ENCODE measurements at places on chromosomes 7 and 10.

DNA sequence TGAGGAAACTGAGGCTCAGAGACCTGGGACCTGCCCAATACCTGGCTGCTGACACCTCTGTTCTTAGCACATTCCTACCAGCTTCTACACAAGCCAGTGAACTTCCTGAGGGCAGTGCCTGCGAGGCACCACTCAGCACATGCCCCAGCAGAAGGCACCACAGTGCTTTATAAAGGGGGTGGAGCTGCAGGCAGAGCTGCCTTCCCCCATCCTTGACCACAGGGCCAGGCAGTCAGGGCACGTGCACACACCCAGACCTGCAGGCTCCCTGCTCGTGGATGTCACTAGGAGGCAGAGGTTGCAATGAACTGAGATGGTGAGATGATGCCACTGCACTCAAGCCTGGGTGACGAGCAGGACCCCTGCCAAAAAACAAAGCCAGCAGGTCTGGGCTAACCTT is 39.2 kb upstream of the TUBB8 start:
- DNase-seq: no peak

- DNase-seq: no peak
Measured at GRCh38 chr7:81549484-81550016, 220.3 kb downstream of the HGF start.

GRCh38 chr10:121270906-121271305 is 327.3 kb downstream of the FGFR2 start:
- no peak for DNase-seq

- no peak for DNase-seq
Measured at GRCh38 chr10:60291344-60291930, 98.2 kb downstream of the ANK3 start.

Data from stimulated activated CD4-positive, alpha-beta T cell treated with anti-CD3 and anti-CD28 coated beads, Interleukin-15, amount 100 ng/mL, for 24 hours (primary cell).